Neural progenitor cell (in vitro differentiated cells): ENCODE measurements at places on chromosomes 16 and 17. TPM values are rescaled to one million over a fixed set of nuclear protein-coding genes. Genes with fewer than 3 reads are reported as not detected.

The ATP1B2 gene
- 0.37 and 1.4 TPM in 2 replicates for total RNA-seq

The EME1 gene
- total RNA-seq = 26.6 and 31.3 TPM in 2 replicates

The WNT3 gene
- total RNA-seq = 1.1 and 1.7 TPM in 2 replicates

The CARD14 gene
- 0.56 and 0.60 TPM in 2 replicates for total RNA-seq

The PTGES3L gene
- 2.6 and 7.7 TPM in 2 replicates for total RNA-seq

The CPNE7 gene
- 5.2 and 21.1 TPM in 2 replicates for total RNA-seq

The TP53TG3 gene
- total RNA-seq = not detected in 2 replicates

The ACSM2A gene
- not detected in 2 replicates for total RNA-seq

The KRT25 gene
- not detected in 2 replicates for total RNA-seq

The SLC5A11 gene
- 0.09 TPM in 1 of 2 replicates, not detected in the other for total RNA-seq

The NXN gene
- total RNA-seq = 35.9 and 69.4 TPM in 2 replicates

GRCh38 chr16:75061669-75062068, 54.9 kb downstream of the LDHD start:
- DNase-seq = no peak

GRCh38 chr17:61878984-61879612, 15.8 kb upstream of the BRIP1 start:
- no peak for DNase-seq

DNA sequence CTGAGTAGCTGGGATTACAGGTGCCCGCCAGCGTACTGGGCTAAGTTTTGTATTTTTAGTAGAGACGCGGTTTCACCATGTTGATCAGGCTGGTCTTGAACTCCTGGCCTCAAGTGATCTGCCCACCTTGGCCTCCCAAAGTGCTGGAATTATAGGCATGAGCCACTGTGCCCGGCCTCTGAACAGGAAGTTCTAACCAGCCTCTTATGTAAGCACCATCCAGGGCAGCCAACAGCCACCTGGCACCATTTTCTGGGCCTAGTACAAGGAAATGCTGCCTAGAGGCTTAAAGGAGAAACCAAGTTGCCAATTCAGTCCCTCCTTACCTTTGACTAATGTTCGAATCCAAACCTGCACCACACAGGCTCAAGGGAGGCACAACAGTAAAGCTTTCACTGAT, 8.5 kb upstream of the SLC39A11 start:
- no peak for DNase-seq

GRCh38 chr16:54285414-54286089, 1.0 kb downstream of the IRX3 start:
- peak; percentile 61 for DNase-seq

- no peak for DNase-seq
These were observed 2.2 kb upstream of the ICAM2 start for GRCh38 chr17:64022611-64023063.

- DNase-seq = no peak
These were observed 49.6 kb downstream of the MGAT5B start for GRCh38 chr17:76917829-76918228.

GRCh38 chr17:17018021-17018441, 24.2 kb upstream of the MPRIP start:
- DNase-seq = no peak

DNA sequence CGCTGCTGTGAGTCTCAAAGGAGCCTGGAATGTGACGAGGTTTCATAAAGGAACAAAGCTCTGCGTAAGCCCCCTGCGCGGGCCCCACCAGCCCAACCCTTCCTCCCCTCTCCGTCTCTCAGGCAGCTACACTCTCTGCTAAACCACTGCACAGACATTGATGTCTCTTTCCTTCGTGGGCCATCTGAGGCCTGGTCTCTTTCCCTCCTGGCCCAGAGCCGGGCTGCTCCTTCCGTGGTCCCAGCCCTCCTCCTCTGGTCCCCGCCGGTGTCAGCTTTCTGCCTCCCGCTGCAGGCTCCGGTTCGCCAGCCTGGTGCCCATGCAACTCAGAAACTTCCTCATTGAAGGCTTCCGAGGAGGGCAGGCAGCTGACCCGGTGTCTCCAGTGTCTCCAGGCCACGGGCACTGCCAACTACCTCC, 7.4 kb downstream of the SCARF1 start:
- peak; percentile 79 for DNase-seq

DNA sequence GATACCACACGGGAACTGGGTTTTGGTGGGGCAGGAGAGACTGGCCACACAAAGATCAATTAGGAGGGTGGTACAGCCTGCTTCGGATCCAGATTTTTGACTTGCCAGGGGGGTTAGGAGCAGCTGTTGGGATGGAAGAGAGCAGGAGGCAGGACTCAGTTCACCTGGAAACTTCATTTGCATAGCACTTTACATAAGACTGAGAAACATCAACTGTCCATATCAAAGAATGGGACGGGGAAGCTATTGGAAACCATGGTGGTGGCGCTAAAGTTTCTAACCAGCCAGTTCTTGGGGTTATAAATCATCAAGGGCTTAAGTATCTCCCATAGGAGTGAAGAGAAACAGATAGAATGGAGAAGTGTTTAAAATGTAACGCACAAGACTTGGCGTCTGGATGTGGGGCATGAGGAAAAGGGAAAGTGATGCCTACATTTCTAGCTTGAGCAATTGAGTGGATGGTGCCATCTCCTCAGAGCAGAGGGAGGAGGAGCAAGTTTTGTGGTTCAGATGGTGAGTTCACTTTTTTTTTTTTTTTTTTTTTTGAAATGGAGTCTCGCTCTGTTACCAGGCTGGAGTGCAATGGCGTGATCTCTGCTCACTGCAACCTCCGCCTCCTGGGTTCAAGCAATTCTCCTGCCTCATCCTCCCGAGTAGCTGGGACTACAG, 6.4 kb upstream of the SRCAP start:
- DNase-seq = no peak

GRCh38 chr17:60640503-60640902, 37.1 kb upstream of the BCAS3 start:
- peak; percentile 20 for DNase-seq

DNA sequence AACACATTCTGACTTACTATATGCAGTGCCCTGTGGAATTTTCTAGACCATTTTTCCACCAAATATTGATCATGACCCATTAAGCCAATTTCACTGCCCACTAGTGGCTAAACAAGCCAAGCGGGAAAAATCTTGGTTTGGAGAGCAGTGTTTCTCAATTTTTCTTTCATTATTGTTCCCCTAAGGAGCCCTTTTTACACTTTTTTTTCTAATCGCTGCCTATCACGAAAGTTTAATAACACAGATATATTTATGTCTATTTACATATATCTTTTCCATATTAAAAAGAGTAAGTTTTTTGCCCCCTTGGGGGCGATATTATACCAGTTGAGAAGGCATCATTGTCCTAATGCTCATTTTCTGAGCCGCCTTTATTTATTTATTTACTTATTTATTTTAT, 10.8 kb upstream of the TLCD3B start:
- DNase-seq = no peak

DNA sequence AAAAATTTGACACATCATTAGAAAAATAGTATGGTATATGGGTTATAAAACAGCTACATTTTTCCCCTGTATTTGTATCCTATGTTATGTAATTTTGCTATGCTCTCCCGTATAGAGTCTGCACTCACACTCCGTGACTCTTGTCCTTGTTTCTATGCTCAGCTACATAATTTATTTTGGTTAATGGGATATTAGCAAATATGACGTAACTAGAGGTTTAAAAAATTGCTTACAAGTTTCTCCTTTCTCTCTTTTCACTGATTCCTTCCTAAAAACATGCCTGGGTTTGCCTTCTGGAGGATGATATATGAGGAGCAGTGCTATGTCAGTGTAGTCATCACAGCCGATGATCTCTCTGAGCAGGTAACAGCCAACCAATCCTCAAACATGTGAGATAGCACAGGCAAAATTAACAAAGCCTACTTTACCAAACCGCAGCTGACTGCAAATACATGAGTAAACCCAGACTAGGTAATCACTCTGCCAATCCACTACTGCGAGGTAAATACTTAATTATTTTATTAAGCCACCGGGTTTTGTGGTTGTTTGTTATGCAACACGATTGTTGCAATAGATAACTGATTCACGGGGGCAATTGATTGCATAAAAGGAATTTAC, 126.9 kb downstream of the KIF2B start:
- DNase-seq = no peak

DNA sequence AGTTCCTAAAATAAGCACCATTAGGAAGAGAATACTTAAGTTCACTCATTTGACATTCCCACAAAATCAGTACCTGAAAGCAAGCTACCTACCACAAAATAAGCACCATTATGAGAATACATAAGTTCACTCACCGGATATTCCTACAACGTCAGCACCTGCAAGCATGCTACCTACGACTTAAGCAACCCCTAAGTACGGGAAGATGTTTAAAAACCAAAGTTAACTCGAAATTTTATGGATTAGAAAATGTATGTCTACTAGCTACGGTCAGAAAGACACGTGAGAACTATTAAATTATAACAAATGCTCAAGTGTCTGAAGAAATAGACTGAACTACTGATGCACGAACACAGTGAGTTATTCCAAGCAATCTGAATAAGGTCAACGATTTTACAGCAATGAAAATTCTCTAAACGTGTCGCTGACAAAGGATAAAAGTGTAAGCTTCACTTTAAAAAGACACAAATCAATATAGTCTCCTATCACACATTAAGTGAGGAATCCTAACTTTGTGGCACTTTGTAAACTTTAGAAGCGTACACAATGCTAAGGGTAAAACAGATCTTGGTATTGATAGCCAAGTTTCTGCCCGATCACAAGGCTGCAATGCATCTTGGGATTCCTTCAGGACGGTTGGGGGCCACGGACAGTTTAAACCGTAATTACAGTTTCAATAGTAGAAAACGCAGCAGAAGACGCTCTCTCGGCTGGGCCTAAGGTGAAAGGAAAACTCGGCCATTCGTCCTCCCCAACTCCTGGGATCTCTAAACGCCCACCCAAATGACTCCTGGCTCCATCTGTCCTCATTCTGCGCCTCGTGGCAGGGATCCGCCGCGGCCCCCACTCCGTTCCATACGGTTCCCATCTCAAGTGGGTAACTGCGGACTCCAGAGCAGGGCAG, 1.3 kb downstream of the GSPT1 start:
- DNase-seq = peak; percentile 62

GRCh38 chr17:70168044-70168976, 1.0 kb upstream of the KCNJ2 start:
- peak; percentile 79 for DNase-seq

- no peak for DNase-seq
These were observed 10.6 kb upstream of the SLC38A8 start for GRCh38 chr16:84053237-84053636.

DNA sequence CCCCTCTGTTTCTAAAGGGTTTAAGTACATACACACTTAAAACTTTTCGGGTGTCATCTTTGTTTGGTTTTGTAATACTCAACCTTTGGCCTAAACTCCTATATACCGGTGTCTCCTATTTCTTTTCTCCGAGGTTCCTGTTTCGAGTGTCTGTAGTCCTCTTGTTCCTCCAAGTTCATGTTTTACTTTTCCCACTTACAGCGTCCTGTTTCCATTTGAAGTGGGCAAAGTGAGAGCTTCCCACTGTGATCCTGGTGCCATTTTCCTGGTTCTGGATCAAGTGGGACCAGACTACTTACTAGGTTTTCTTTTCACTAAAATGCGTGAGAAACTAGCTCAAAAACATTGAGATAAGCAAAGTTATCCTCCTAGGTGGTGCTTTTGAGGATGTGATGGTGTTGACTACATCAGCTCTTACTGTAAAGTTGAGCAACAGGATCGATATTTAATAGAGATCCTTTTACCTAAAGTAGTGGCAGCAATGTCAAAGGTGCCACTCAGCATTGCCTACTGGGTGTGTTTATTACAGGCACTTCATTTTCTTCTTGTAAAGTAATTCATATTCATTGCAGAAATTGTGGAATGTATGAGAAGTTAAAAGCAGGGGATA, 1.3 kb downstream of the PSMD3 start:
- no peak for DNase-seq

DNA sequence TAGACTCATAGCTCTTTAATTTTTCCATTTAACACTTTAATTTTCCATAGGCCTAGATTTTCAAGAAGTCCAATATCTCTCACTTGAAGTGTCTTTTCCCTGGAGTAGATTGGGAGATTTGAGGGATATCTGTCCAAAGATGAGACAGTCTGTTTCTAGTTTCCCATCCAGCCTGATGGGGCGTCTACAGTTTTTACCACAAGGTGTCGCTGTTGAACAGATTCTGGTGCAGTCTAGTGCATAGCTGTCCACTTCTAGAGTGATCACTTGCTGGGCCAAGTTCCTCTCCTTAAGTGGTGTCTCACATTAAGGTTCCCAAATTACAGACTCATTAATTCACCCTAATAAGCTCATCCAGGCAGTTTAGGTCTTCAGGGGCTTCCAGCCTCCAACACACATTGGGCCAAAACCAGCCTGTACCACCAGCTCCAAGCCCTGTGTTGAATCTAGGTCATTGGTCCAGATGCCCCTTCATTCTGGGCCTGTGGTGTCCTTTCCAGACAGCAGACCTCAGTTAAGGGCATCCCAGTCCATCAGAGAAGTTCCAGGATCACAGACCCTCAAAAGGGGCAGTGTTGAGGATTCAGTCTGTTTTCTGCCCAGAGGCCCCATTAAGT, 9.4 kb downstream of the SNX20 start:
- peak; percentile 52 for DNase-seq

GRCh38 chr17:34261568-34262337, 6.7 kb downstream of the CCL2 start:
- no peak for DNase-seq

- DNase-seq = peak; percentile 92
These were observed 3.7 kb upstream of the CNP start for GRCh38 chr17:41962768-41963434.

DNA sequence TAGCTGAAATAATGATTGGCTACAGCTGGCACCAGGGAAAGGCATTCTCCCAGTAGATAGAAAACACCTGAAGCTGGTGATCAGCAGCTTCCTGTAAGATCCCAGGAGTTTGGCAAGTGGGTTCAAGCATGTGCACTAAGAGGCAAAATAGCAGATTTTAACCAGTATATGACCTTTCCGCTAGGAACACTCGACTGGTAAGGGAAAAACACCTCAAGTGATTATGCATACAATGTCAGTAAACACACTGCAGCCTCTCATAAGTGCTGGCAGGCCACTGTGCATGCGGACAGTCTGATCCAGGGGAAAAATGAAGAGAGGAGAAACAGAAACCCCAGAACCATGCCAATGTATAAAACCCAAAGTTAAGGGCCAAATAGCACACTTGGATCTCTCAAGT, 49.0 kb upstream of the HLF start:
- DNase-seq = no peak

DNA sequence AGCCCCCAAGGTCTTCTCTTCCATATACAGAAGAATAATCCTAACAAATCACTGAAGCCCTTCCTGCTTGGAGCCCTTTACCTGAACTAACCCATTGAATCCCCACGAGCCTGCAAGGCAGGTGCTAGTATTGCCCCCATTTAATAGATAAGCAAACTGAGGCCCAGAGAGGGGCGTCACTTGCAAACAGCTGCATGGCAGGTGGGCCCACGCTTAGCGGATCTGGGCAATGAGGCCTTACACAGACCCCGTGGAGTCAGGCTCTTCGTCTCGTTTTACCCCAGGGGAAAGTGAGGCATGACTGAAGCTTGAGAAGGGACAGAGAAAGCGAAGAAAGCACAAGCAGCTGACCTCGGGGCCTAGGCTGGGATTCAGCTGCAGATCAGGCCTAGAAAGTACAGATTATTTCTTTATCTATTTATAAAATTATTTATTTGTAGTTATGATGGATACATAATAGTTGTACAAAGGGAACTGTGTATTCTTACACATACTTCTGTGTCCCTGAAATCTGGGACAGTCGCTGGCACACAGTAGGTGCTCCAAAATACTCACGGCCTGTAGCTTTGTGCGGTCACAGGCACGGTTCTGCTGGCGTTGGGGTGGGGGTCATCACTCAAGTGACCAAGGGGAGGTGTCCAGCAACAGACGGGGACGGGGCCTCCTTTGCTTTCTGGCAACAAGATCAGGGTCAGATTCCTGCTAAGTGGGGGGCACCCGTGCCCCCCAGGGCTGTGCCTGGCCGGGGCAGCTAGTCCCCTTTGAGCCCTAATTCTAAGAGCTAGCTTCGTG, 223.2 kb upstream of the GSE1 start:
- no peak for DNase-seq
